NCI-H2081 (cell line): ENCODE measurements at places on chromosomes 3 and 15.
A peak's percentile ranks its signal among the peaks of the same experiment; 100 is the strongest.

DNA sequence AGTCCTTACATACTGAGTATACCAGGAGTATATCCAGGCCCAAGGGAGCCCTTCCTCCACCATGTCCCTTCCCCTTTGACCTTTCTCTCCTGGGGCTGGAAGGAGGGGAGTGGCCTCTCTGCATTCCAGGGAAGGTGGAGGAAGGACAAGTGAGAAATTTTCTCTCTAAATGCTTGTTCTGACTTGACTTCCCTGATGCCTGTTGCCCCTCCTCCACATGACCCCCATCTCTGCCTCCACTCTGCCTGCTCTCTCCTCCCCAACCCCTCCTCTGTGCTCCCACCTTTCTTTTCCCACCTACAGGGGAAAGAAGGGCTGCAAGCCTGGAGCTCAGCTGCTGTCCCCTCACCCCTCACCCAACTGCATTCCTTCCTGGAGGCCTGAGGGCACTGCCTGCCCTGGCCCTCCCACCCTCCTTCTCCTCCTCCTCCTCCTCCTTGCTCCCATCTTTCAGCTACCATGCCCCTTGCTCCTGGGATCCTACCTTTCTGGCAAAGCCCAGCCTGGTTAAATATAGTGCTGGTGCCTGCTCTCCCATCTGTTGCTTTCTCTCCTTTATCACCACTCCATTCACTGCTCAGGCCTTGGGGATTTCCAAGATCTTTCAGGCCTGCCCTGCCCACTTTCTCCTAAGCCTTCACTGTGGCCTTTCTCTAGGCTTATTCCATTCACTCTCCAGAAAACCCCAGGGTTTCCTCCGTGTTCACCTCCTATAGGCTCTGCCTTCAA lies 8.5 kb upstream of the DAG1 start:
- DNase-seq = no peak

GRCh38 chr3:76943671-76944070 lies 96.2 kb upstream of the ROBO2 start:
- DNase-seq = no peak

GRCh38 chr3:73409138-73409763 lies 215.5 kb downstream of the PDZRN3 start:
- no peak for DNase-seq

- no peak for DNase-seq
These were observed 177.5 kb downstream of the FNDC3B start for GRCh38 chr3:172216911-172217310.

DNA sequence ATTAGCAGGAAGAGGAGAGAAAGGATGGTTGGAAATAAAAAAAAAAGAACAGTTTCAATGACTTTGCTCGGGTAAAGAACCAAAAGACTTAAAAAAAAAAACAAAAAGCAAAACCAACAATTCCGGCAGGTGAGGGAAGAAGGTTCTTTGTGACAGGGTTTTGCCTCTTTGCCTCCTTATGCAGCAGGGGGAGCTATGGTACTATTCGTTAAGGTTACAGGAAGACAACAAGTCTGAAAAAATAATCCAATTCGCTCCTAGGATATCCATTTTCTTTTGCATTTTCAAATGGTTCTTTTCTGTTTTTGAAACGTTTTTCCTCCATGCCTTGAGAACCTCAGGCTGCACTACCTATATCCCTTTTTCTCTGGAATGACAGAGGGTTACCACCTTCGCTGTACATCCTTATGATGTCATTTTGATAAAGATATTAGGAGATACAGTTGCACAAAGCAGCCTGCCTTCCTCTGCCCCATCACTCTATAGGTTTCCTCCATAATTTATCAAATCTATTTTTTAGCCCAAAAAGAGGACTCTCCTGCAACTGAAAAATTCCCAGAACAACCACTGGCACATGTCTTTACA lies 55.0 kb downstream of the CFAP20DC start:
- peak; percentile 61 for DNase-seq

GRCh38 chr3:68207327-68207726 lies 552.9 kb upstream of the SUCLG2 start:
- DNase-seq = no peak
